ENCODE measurements at places on chromosomes 2 and 18. TPM values are rescaled to one million over a fixed set of nuclear protein-coding genes. Genes with fewer than 3 reads are reported as not detected.

GNLY gene
- total RNA-seq, result not detected

SNORC gene
- 0.65 TPM for total RNA-seq

PARD6G gene
- total RNA-seq, result 18.0 TPM

CYP26B1 gene
- 0.31 TPM for total RNA-seq

PPM1B gene
- 29.5 TPM for total RNA-seq

LCT gene
- total RNA-seq, result not detected

LIMS4 gene
- 1.0 TPM for total RNA-seq

MARCHF4 gene
- total RNA-seq, result 16.7 TPM

CPS1 gene
- total RNA-seq, result 19.2 TPM

PCARE gene
- not detected for total RNA-seq

RNF152 gene
- total RNA-seq, result 14.4 TPM

COL4A4 gene
- total RNA-seq, result 1.5 TPM

PLGLB1 gene
- 0.28 TPM for total RNA-seq

ALKAL2 gene
- total RNA-seq, result not detected

CIB4 gene
- total RNA-seq, result not detected
